ENCODE measurements at places on chromosomes 2 and 18.

- peak; percentile 58 for DNase-seq
These were observed 105.2 kb upstream of the ID2 start for GRCh38 chr2:8576525-8577167.

GRCh38 chr2:16658076-16658739 is 7.4 kb downstream of the CYRIA start:
- DNase-seq = no peak

DNA sequence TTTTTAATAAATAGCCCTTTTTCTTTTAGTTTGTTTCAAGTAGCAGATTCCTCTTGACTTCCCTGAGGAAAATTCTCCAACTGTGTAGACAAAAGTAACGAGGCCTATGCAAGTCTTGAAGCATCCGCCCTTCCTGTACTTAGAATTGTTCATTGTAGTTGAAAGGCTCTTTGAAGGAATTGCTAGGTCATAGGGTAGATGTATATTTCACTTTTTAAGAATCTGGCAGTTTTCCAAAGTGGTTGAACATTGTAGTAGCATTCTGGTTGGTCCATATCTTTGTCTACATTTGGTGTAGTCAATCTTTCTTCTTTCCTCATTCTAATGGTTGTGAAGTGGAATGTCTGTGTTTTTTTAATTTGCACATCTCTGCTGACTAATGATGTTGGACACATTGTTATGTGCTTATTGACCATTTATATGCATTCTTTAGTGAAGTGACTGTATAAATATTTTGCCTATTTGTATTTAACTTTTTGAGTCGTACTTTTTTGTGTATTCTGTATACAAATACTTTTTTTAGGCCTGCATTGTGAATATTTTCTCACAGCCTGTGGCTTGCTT is 5.6 kb upstream of the SERPINB11 start:
- no peak for DNase-seq

DNA sequence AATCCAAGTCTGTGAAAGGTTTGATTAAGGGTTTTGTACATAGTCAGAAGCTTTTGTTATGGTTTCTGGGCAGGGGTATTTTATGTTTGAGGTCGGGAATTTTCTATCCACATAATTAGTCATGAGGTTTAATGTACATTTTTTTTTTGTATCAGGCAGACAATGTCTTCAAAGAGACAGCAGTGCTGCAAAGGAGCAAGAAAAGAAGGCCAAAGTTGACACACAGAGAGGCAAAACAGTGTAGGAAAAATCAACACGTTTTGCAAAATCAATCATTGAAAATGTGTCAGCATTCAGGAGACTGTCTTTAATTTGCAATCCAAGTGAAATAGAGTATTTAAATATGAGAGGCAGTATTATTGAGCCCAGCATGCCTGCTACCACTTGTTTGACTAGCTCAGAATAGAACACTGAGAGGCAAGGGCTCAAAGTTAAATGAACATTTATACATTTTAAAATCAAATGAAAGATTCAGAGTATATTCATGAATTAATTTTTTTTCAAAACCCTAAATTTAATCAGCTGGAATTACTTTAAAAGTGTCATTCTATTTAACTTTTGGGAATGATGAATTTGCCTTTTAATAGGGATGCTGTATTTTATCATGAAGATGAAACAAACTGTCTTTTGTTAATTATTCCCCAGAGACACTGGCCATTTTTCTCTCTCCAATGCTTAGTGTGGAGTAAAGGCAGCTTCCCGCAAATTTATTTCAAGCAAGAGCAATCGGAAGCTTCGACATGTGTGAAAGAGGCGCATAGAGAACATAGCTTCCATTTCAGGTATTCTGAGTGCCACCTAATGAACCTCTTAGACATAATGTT is 11.3 kb downstream of the VRK2 start:
- no peak for DNase-seq

DNA sequence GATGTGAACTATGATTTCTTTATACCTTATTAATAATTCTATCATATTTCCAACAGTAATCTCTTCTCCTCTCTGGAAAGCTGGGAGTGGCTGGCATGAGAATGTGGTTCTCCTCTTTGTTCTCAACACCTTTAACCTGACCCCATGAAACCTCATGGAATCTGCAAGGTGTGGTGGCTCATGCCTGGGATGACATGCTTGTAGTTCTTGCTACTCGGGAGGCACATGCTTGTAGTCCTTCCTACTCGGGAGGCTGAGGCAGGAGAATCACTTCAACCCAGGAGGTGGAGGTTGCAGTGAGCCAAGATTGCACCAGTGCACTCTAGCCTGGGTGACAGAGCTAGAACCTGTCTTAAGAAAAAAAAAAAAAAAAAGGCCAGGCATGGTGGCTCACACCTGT is 10.8 kb upstream of the CDCA7 start:
- no peak for DNase-seq

GRCh38 chr2:234293973-234294372 is 202.9 kb downstream of the ARL4C start:
- DNase-seq = no peak

DNA sequence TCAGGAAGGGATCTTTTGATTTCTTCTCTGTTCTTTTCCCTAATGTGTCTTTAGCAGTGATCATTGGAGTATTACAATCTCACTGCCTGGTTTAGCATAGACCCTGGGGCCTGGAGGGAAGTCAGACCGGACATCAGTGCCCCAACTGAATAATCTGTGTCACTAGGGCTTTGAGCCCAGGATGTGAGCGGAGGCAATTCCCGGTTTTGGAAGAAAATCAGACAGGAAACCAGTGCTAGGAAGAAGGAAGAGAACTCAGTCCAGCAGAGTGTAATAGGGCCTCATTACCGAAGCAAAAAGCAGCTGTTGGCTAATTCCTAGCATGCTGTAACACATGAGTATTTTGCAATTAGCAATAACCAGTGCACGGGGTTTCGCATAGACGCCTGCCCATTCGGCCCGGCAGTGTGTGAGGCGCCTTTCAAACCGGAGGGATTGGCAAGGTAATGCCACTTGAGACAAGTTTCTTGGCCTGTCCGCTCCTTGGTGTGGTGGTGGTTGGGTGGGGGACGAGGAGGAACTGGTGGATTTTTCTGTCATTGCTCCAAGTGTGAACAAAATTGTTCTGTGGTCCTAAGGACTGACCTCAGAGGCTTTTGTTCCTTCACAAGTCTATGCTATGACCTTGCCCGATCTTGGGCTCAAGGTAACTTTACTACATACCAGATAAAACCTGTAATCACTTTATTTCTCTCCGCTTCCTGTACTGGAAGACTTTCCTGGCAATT is 2.8 kb downstream of the FOSL2 start:
- DNase-seq = no peak

DNA sequence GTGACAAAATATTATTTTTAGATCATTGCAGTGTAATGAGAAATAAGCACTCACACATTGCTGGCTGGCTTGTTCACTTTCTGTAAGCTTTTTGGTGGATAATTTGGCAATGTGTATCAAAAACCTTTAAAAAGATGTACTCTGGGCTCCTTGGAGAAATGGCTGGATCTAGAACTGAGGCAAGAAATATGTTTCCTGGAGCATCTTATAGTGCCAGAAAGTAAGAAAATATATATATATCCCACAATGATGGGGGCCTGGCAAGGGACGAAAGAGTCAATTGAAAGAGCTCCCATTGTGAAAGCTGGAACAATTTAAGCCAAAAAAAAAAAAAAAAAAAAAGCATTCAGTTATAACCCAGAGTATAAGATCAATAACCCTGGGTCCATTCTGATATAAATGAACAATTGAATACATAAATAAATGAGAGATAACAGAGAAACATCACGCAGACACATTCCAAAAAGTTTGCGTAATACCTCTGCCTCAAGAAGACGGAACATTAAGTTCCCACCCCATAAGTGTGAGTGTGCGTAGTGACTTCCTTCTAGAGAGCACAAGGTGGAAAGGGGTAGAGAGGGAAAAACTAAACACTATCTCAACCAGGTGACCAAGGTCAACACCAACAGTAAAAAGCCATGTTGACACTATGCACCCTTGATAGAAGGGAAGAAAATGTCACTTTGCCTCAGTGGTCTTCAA is 77.5 kb downstream of the BIN1 start:
- no peak for DNase-seq

GRCh38 chr2:127514485-127514884 is 11.8 kb downstream of the IWS1 start:
- no peak for DNase-seq

GRCh38 chr18:10485475-10485874 is 31.0 kb downstream of the APCDD1 start:
- DNase-seq = no peak

GRCh38 chr2:80719607-80720006 is 415.1 kb upstream of the LRRTM1 start:
- no peak for DNase-seq

- no peak for DNase-seq
These were observed 74.9 kb downstream of the ANKRD44 start for GRCh38 chr2:197235711-197236110.

DNA sequence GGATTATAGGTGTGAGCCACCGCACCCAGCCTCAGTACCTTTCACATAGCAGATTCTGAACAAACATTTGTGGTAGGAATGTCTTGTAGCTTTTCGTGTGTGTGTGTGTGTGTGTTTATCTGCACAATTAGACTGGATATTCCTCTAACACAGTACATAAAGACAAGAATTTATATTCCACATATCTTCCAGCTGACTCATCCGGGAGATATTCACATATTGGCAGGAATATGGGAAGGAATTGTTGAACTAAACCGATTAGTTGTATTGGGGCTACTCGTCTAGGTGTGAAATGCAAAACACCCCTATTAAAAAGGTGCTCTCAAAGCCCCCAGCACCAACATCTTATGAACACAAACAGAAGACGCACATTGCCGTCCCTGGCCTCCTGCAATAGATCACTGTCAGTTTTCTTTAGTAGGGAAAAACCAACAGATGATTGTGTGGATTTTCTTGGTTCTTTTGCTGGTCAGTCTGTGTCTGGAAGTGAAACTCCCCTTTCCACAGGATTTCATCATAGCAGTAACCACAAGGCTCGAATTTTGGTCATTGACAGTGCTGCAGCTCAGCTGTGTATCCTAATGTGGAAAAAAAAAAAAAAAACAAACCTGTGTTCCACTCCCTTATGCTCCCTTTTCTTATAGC is 208.5 kb upstream of the ACVR2A start:
- peak; percentile 58 for DNase-seq

All from stomach (tissue), 19 donors.